ENCODE measurements at places on chromosomes 1 and 21.

GRCh38 chr1:94855307-94855700, 35.1 kb downstream of the SLC44A3 start:
- DNase-seq, result peak; percentile 33

GRCh38 chr1:192609110-192610079, 26.6 kb upstream of the RGS13 start:
- no peak for DNase-seq

GRCh38 chr21:26050857-26051256, 119.7 kb downstream of the APP start:
- no peak for DNase-seq

- DNase-seq, result peak; percentile 83
Observed at GRCh38 chr1:17696417-17697301, 58.5 kb upstream of the ACTL8 start.

GRCh38 chr1:166479052-166479631, 312.3 kb upstream of the FAM78B start:
- DNase-seq, result peak; percentile 28

- DNase-seq, result peak; percentile 68
Observed at GRCh38 chr21:15850645-15851044, 120.9 kb downstream of the USP25 start.

DNA sequence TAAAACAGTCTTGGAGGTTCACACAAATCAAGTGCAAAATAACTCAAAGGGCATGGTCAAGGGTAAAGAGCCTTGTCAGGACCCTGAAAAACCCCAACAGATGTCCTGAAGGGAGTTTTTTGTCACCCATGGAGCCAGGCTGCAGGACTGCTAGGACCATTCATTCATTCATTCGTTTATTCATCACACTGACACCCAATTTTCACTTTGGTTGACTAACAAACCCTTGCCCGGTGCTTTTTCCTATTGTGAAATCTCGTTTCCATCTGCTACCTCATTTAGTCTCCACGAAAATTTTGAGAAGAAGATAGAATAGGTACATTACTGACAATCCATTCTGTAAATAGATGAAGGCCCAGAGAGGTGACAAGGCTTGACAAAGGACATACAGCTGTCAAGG, 216.0 kb downstream of the HIVEP3 start:
- DNase-seq, result no peak

DNA sequence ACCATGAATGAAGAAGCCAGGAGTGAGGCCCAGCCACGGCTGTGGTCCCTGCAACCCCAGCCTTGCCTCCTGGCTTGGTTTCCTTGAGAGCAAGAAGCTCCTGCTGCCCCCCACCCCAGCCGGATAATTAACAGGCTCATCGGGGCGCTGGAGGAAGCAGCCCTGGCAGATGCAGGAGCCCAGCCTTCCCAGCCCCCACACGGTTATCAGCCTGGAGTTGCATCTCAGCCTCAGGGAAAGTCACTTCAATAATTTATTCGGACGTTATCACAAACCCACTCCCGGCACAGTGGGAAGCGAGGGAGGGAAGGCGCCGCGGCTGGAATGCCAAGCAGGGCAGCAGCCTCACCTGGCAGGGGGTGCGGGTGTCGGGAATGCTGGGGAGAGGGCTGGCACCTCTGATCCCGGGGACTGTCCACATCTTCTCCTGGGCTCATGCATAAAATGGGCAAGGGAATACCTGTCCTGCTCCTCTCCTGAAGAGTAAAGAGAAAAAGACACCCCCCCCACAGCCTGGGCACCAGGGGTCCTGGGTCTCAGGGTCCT, 43.3 kb upstream of the LRP8 start:
- no peak for DNase-seq

- no peak for DNase-seq
Observed at GRCh38 chr1:54157401-54157800, 4.6 kb upstream of the CDCP2 start.

DNA sequence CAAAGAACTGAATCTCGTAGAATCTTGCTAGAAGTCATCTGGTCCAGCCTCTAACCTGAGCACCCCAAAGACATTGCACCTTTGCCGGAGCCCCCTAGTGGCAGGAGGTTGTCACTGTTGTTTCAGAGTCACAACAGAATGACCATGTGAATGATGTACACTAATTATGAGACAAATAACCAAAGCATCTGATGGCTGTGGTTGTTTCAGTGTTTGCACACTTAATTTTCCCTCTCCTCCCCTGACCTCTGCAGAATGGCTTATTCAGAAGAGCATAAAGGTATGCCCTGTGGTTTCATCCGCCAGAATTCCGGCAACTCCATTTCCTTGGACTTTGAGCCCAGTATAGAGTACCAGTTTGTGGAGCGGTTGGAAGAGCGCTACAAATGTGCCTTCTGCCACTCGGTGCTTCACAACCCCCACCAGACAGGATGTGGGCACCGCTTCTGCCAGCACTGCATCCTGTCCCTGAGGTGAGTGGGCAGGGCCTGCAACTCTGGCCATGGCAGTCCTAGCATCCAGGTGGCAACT, 26.4 kb downstream of the TRAF5 start:
- DNase-seq, result peak; percentile 34

GRCh38 chr1:42952303-42953001, 6.2 kb downstream of the SLC2A1 start:
- DNase-seq, result no peak

GRCh38 chr1:65393347-65393746, 27.1 kb upstream of the LEPR start:
- DNase-seq, result peak; percentile 67

- DNase-seq, result no peak
Observed at GRCh38 chr1:156873659-156874058, 13.0 kb downstream of the NTRK1 start.

GRCh38 chr1:68116643-68117235, 66.3 kb upstream of the DIRAS3 start:
- peak; percentile 66 for DNase-seq

DNA sequence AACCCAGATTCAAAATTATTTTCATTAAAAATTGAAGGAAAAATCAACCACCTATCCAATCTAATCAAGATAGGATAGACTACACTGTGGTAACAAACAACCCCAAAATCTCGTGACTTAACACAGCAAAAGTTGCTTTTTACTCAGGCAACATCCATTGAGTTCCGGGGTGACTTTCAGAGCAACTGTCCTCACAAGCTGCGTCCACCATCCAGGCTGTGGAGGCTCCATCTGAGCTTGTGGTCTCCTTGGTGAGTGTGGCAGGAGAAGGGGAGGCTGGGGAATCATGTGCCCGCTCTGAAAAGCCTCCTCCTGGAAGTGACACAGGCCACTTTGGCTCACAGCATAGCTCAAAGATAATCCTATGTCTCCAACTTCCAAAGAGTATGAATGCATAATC, 52.4 kb downstream of the CD2 start:
- DNase-seq, result no peak

DNA sequence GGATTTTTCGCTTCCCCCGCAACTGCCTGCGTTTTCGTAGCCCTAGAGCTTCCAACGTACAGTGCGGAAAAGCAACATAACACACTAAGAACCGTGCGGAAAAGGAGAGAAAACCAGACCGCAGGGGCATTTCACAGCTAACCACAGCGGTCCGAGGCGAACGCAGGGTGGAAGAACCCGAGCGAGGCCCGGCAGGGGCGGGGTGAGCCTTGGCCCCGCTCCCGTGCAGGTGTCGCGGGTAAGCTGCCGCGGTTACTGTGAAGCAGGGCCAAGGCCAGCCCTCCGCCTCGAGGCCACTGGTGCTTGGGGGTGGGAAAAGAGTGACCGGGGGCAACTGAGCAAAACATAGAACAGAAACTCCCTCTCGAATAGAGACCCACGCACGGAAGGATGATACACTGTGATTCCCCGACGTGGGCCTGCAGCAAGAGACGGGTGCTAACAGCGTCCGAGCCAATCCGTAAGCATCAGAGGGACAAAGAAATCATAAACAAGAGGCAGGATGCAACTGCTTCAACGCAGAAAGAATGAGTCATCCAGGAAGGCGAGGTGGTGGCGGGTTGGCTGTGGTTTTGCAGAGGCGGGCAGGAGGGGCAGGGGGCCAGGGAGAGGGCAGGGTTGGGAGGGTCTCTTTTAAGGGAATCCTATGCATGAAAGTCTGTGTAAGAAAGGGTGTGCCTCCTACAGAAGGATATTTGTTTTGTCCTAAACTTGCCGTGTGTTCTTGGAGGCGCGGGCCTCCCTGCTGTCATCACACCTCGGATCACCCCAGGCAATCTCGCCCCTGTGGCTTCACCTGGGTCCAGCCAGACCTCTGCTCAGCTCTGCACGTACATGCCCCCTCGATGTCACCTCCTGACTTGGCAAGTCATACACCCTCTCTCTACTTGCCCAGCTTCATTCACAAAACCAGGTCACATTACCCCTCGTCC, 7.3 kb downstream of the GNG4 start:
- DNase-seq, result peak; percentile 39

DNA sequence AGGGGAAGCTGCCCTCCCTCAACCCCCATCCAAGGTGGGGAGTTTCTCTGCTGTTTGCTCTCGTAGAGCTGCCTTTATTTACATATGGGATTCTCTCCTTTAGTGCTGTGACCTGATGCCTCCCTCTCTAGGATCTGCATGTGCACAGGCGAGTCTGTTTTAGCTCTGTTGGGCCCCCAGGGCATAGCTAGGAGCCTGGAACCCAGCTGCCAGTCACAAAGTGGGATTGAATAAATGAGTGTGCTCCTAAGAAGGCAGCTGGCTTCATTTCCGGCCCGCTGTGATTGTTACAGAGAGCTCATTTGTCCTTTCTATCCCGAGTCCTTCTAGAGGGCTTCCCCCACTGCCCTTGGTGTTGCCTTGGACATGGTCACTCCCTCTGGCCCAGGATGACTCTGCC, 176.6 kb downstream of the GRIK3 start:
- no peak for DNase-seq

DNA sequence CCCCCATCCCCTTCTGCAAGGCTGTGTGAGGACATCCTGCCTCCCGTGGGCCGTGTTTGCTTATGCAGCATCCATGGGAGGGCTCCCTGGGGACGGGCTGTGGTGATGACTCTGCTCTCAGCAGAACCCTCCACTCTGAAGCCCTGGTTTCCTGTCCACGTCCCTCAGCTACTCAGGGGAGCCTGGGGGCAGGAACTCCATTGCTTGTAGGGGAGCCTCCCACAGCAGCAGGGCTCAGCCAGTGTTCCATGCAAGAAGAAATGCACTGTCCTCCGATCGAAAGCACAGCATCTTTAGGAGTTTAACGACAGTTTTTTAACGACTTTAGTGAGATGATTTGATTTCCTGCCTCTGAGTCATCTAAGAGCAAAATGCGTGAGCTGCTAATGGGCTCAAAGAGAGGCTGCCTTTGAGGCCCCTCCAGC, 8.3 kb upstream of the KCNAB2 start:
- peak; percentile 81 for DNase-seq

DNA sequence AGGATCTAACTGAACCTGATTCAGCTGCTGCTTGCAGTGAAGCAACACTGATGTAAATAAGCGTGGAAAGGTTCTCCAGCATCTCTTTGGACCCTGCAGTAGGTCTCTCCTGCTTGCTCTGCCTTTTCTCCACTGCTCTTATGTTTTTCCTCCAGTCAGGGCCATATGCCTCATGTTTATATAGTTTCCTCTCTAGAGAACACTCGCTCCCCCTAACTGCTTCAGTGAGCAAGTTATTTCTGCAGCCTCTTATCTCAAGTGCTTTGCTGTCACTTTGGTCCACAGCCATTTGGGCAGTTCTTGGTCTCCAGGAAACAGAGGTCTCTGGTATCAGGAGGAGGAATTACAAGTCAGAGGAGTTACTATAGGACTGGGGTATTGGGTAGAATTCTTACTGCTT, 5.3 kb downstream of the PRUNE1 start:
- DNase-seq, result no peak

- DNase-seq, result no peak
Observed at GRCh38 chr1:163821679-163822078, 499.9 kb downstream of the NUF2 start.

- peak; percentile 41 for DNase-seq
Observed at GRCh38 chr1:231663211-231663792, 36.7 kb downstream of the DISC1 start.

GRCh38 chr1:6481820-6482219, 9.6 kb downstream of the PLEKHG5 start:
- DNase-seq, result no peak

GRCh38 chr1:8570465-8570864, 247.0 kb downstream of the RERE start:
- no peak for DNase-seq

DNA sequence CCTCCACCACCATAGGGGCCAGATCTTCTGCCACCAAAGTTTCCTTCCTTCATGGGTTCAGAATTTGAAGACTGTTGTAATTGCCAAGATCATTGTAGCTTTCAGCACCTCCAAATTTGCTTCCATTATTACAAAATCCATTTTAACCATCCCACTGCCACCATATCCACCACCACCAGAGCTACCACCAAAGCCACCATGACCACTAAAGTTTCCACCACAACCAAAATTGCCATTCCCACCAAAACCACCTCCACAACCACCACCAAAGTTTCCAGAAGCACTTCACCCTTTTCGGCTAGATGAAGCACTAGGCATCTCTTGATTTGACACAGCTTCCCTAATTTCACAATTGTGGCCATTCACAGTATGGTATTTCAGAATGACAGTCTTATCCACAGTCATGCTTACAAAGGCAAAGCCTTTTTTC, 45.2 kb downstream of the SLC30A7 start:
- no peak for DNase-seq

GRCh38 chr1:228089519-228090380, 7.2 kb downstream of the ARF1 start:
- DNase-seq, result no peak
